Activated CD4-positive, alpha-beta T cell treated with anti-CD3 and anti-CD28 coated beads for 24 hours (primary cell): ENCODE measurements at places on chromosomes 2 and 18.
A peak's percentile ranks its signal among the peaks of the same experiment; 100 is the strongest.

- DNase-seq = no peak
Measured at GRCh38 chr2:160075171-160075570, 12.8 kb upstream of the PLA2R1 start.

GRCh38 chr2:127004893-127005600 lies 101.9 kb downstream of the BIN1 start:
- DNase-seq = no peak

- DNase-seq = no peak
Measured at GRCh38 chr2:81304154-81304830, 999.7 kb upstream of the LRRTM1 start.

DNA sequence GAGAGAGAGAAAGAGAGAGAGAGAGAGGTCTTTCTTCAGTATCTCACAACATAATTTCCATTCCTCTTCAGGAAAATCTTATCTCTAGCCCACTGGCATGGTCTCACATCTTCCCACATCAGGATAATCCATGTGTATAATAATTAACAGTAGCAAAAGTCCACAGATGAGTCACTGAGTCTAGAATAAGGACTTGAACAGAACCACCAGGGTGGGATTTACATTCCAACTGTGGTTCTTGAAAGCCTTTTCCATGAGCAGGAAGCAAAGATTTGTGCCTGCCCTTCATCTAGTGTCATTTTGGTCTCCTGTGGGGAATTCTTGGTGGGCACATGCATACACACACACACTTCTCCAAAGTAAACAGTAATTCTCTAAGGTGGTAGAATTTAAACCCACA lies 107.1 kb upstream of the TCF4 start:
- DNase-seq = no peak

GRCh38 chr2:181679544-181679979 lies 755 bp downstream of the NEUROD1 start:
- DNase-seq = no peak

DNA sequence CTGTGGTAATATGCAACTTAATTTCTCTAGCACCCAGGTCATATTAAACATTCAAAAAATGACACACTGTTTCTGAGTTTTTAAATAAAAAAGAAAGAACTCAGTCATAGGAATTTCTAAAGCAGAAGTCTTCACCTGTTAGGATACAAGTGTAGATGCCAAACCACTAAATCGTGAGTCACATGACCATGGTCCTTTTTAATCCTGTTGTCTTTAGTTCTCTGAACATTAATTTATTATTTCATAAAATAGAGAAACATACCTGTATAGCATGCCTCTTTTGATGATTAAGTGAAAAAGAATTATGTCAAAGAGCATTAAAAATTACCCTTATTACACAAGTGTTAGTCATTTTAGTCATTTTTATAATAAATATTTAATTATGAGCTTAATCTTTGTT lies 398.8 kb downstream of the CCDC85A start:
- DNase-seq = no peak

- DNase-seq = no peak
Measured at GRCh38 chr2:118580651-118581050, 266.8 kb downstream of the EN1 start.

DNA sequence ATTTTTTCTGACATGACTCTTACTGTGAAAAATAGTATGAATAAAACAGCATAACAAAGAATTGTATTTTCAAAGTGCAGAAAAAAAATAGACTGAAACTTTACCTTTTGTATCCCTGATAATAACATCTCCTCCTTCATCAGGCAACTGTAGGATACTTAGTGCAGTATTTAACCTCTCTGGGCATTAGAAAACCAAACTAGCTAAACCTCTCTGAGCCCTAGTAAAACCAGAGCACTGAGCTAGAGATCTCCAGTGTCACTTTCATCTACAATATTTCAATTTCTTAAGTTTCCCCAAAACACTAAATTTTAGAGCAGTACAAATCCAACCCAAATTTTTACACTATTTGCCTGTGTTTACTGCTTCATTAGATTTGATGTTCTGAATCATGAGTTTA lies 594.0 kb upstream of the LINC00305 start:
- no peak for DNase-seq

DNA sequence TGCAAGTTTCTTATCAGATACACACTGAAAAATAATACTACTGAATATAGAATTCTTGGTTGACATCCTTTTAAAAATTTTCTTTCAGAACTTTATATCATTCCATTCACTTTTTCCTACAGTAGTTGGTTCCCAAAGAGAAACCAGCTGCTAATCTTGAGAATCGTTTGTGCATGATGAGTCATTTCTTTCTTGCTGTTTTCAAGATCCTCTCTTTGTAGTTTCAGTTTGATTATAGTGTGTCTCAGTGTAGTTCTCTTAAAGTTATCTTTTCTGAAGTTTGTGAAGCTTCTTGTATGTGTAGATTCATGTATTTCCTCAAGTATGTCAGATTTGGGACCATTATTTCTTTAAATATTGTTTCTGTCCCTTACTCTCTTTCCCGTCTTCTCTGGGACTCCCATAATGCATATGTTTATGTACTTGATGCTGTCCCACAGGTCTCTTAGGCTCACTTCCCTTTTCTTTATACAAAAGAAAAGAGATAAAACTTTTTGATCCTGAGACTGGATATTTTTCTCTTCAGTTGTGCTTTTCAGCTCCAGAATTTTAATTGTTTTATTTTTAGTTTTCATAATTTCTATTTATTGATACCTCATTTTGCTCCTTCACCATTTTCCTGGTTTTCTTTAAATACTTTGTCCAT lies 801.0 kb downstream of the TDRD15 start:
- no peak for DNase-seq

DNA sequence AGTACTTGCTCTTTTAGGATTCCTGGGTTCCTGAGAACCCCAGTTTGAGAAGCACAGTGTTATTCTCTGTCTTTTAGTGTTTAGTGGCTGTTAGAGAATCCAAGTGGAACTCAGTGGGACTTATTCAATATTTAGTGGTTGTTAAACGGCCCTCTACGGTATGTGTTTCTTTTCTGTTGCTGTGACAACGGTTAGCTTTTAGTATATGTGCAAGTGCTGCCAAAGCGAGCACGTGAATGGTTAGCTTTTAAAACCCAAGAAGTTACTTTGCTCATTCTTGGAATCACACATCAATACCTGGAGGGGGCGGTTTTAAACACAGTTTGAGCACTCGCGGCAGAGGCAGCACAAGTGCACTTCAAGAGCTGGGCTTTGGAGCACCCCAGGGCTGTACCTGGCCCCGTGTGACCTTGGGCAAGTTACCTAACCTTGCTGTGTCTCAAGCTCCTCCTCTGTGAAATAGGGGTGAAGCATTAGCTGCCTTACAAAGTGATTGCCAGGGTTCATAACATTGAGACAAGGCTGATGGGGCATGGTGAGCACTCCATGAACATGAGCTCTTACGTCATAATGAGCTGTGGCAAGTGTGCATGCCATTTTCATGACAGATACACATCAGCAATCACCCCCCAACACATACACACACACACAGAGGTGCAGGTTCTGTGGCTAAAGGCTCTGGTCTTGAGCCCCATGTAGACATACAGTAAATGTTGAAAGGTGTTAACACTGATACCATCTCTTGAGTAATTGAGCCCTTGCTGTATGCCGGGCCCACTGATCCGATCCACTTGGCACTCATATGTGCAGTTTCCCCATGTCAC lies 234.1 kb downstream of the ALPK2 start:
- no peak for DNase-seq

DNA sequence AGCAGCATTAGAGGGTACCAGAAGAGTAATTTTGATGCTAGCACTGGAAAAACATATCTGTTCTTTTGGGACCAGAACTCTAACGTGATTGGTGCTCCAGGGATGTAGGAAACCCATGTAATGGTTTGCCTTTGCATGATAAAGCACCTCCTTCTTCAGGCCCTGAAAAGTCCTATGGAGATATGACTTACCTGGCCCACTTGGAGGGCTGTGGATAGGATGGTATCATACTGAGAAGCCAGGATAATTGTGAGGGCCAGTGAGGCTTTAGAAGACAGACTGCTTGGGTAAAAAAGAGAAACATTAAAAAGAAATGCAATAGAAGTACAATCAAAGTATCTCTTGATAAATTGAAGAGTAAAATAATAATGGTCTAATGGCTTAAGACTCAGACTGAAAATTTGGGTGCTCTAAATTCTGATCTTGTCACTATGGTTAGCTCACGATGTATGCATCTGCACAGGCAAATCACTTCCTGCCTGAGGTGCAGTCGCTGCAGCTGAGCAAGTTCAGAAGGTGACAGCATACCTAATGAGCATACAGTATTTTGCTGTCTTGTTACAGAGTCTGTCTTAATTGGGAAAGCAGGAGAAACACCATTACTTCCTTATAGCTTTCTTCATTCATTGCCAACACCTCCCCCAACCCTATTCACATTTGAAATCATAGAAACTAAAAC lies 371.5 kb downstream of the NUP35 start:
- DNase-seq = no peak

GRCh38 chr18:28808373-28808772 lies 631.4 kb upstream of the CDH2 start:
- no peak for DNase-seq

- no peak for DNase-seq
Measured at GRCh38 chr18:8031496-8031895, 464.4 kb downstream of the PTPRM start.

GRCh38 chr18:50410008-50410407 lies 35.2 kb downstream of the SKA1 start:
- DNase-seq = peak; percentile 4

GRCh38 chr2:2599441-2599840 lies 268.4 kb upstream of the MYT1L start:
- no peak for DNase-seq

DNA sequence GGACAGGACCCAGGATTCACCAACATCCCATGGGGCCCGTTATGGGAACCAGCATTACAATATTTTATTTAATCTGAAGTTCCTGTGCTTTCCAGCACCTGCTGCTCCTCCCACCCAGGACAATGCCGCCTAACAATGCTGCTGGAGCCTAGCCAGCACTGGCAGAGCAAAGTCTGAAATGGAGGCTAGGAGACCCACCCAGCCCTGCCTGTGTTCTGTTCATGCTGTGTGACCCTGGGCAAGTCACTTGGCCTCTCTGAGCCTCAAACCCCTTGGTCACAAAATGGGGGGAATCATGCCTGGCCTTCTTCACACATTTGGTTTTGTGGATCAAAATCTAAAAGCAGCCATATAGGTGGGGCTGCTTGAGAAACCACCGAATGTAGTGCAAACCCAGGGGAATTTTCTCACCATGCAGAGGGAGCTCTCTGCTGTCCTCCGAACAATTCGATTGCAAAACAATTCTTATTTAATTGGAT lies 38.5 kb upstream of the ODC1 start:
- no peak for DNase-seq
